Diencephalon (tissue), 1 donor: ENCODE measurements at places on chromosomes 4 and X. TPM values are rescaled to one million over a fixed set of nuclear protein-coding genes. Genes with fewer than 3 reads are reported as not detected.

KLHL15 gene
- 30.2 TPM for total RNA-seq

TMPRSS11A gene
- total RNA-seq: not detected

ZCCHC18 gene
- 15.5 TPM for total RNA-seq

PHEX gene
- total RNA-seq: 1.4 TPM

FAAH2 gene
- total RNA-seq: 6.2 TPM
